Daoy (cell line): ENCODE measurements at places on chromosomes 7 and 10. TPM values are rescaled to one million over a fixed set of nuclear protein-coding genes. Genes with fewer than 3 reads are reported as not detected.

DNA sequence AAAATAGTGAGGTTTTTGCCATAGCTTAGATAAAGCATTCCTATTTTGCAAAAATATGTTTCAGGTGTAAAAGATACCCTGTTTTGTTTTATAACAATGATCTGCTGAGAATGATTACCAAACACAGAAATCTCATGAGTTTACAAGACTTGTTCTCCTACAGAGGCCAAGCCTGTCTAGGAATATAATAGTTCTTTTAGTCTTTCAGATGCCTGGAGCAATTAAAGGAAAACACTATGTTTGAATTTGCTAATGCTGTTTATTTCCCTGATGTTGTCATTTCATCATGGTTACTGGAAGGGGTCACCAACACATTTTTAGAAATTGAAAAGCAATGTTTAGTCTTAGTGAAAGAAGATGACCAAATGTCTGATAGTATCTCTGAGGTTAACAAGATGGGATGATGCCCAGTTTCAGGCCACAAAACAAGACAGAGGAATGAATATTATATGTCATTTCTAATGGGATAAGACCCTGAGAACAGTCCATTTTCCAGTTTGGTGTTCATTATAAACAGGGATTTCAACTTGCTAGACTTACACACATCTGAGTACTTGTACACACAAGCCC is 559.9 kb downstream of the INHBA start:
- no peak for DNase-seq

GRCh38 chr7:134941185-134941900 is 45.0 kb upstream of the AGBL3 start:
- peak; percentile 79 for DNase-seq

- peak; percentile 72 for DNase-seq
These were observed 27.3 kb upstream of the CALD1 start for GRCh38 chr7:134752006-134752760.

DNA sequence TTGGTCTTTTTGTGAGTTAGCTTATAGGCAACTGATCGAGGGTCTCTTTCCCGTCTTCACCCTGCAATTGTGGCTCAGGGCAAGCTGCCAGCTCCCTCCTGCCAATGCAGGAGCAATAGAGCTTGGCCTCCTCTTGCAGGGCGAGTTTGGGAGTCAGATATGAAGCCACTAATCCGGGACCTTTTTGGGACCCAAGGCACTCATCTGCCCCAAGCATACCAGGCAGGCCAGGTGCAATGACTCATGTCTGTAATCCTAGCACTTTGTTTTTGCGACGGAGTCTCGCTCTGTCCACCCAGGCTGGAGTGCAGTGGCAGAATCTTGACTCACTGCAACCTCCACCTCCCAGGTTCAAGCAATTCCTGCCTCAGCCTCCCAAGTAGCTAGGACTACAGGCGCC is 21.1 kb downstream of the LIMK1 start:
- DNase-seq = peak; percentile 76

Gene GIMAP5
- total RNA-seq = 0.24 and 2.7 TPM in 2 replicates
